Activated T-cell treated with anti-CD3 and anti-CD28 coated beads, Interleukin-2, amount 50 U/mL, for 72 hours (primary cell): ENCODE measurements at places on chromosomes 4 and X. TPM values are rescaled to one million over a fixed set of nuclear protein-coding genes. Genes with fewer than 3 reads are reported as not detected.

- DNase-seq, result no peak
- no peaks in the 10 kb centered on the region for H3K36me3 ChIP-seq
- no peak overlapping the region for H3K4me3 ChIP-seq
- H3K4me1 ChIP-seq, result no peaks in the 10 kb centered on the region
- H3K27me3 ChIP-seq, result no peaks in the 10 kb centered on the region
These were observed 71.2 kb downstream of the JADE1 start for GRCh38 chr4:128880662-128881061.

DNA sequence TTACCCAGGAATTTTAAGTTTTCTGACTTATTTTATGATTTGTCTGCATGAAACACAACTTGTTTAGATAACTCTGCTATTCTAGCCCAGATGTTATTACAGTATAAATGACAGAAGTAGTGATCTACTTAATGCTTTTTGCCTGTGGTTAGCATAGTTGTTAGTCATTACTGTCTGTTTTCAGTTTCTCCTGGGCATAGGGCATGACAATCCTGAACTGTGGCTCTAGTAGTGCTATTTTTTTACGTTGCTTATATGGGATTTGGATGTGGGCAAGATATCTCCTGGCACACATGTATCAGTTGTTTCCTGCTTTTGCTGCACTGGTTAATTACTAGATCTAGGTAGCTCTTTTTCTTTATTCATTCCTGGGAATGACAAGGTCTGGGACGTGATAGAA is 1005.8 kb downstream of the PCDH18 start:
- no peaks in the 10 kb centered on the region for H3K36me3 ChIP-seq
- no peaks in the 10 kb centered on the region for H3K4me1 ChIP-seq
- no peak for DNase-seq
- no peak overlapping the region for H3K4me3 ChIP-seq

- H3K27me3 ChIP-seq, result no peaks in the 10 kb centered on the region
- DNase-seq, result peak; percentile 74
- peak overlapping the region; percentile 85 for H3K27ac ChIP-seq
- H3K36me3 ChIP-seq, result peaks cover 18% of the 10 kb centered on the region
These were observed 19.1 kb upstream of the S100P start for GRCh38 chr4:6674500-6675149.

The SLC6A8 gene
- total RNA-seq, result 2.2 TPM

The XPNPEP2 gene
- 0.42 TPM for total RNA-seq

The VCX3A gene
- not detected for total RNA-seq

- H3K4me3 ChIP-seq, result peak overlapping the region; percentile 96
- H3K4me1 ChIP-seq, result peaks cover 67% of the 10 kb centered on the region
- H3K36me3 ChIP-seq, result peaks cover 4% of the 10 kb centered on the region
- no peaks in the 10 kb centered on the region for H3K27me3 ChIP-seq
- peak overlapping the region; percentile 92 for H3K27ac ChIP-seq
These were observed 1.7 kb downstream of the NSD2 start for GRCh38 chr4:1872870-1873269.

- H3K4me1 ChIP-seq, result peaks cover 7% of the 10 kb centered on the region
- no peak for DNase-seq
- H3K4me3 ChIP-seq, result no peak overlapping the region
- H3K27ac ChIP-seq, result no peak overlapping the region
These were observed 186.7 kb downstream of the LARP7 start for GRCh38 chr4:112823606-112824005.

DNA sequence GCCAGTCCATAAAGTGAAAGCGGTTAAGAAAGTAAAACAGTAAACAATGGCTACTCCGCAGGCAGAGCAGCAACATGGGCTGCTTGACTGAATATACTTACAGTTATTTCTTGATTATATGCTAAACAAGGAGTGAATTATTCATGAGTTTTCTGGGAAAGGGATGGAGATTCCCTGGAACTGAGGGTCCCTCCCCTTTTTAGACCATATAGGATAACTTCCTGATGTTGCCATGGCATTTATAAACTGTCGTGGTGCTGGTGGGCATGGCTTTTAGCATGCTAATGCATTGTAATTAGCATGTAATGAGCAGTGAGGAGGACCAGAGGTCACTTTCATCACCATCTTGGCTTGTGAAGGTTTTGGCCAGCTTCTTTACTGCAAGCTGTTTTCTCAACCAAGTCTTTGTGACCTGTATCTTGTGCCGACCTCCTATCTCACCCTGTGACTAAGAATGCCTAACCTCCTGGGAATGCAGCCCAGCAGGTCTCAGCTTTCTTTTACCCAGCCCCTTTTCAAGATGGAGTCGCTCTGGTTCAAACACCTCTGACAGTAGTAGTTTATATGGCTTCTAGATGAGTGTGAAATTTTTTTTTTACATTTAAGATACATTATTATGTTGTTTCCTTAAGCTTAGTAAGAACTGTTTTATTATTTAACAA is 514.8 kb upstream of the TENM3 start:
- no peak for DNase-seq
- H3K4me3 ChIP-seq, result no peak overlapping the region
- no peak overlapping the region for H3K27ac ChIP-seq
- no peaks in the 10 kb centered on the region for H3K4me1 ChIP-seq

The DCUN1D4 gene
- total RNA-seq, result 45.6 TPM

The MAGED2 gene
- 54.1 TPM for total RNA-seq

- peaks cover 25% of the 10 kb centered on the region for H3K36me3 ChIP-seq
- H3K4me1 ChIP-seq, result peaks cover 11% of the 10 kb centered on the region
- no peak overlapping the region for H3K4me3 ChIP-seq
These were observed 29.0 kb downstream of the RNF4 start for GRCh38 chr4:2497931-2498330.

DNA sequence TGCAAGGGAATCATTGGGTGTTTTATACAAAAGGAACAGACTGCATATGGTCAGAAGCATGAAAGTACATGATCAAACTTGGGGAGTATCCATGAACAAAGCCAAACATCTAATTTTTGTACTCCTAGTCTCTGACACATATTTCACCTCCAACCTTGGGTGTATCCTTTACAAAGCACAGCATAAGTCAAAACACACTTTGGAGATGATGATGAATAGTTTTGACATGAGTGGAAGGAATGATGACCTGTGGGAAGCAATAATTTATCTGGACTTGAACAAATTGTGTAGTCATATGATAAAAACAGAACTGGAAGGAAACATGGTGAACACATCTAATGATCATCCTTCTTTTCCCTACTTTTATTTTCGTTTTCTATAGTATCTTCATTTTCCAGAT is 108.7 kb upstream of the PLS3 start:
- H3K27ac ChIP-seq, result no peak overlapping the region
- no peak for DNase-seq
- no peaks in the 10 kb centered on the region for H3K36me3 ChIP-seq
- no peak overlapping the region for H3K4me3 ChIP-seq
- no peaks in the 10 kb centered on the region for H3K4me1 ChIP-seq
